ENCODE measurements at places on chromosomes 2 and 18.

- peak; percentile 63 for DNase-seq
These were observed 157.5 kb downstream of the MGAT5 start for GRCh38 chr2:134411279-134411827.

GRCh38 chr2:182020286-182021070 lies 34.8 kb downstream of the PPP1R1C start:
- DNase-seq: no peak

- DNase-seq: no peak
These were observed 533.8 kb downstream of the TMEM182 start for GRCh38 chr2:103295591-103295990.

GRCh38 chr2:221156062-221156734 lies 415.9 kb downstream of the EPHA4 start:
- DNase-seq: no peak

- no peak for DNase-seq
These were observed 317.8 kb downstream of the EPHA4 start for GRCh38 chr2:221254299-221254698.

- no peak for DNase-seq
These were observed 166.2 kb downstream of the PHLPP1 start for GRCh38 chr18:62881509-62882016.

DNA sequence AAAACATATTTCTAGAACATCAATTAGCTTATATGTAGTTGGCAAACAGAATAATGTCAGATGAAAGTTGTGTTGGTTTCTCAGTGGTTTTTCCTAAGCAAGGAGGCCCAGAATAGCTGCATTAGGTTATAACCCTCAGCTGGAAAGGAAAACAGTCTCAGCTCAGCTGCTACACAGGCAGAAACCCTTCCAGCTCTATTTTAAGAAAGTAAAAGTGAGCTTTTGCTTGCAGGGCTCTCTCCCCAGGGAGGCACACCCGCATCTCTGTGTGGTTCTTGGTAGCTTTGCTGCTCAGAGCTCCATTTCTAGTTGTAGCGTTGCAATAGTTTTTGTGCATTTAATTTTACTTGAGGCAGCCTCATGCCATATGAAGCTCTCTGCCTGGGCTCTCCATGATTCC lies 54.6 kb downstream of the PIKFYVE start:
- no peak for DNase-seq
